Dermis blood vessel endothelial cell (primary cell): ENCODE measurements at places on chromosomes 16 and 17. TPM values are rescaled to one million over a fixed set of nuclear protein-coding genes. Genes with fewer than 3 reads are reported as not detected.

PMM2 gene
- total RNA-seq: 26.2 and 34.6 TPM in 2 replicates

BOLA2B gene
- 57.5 and 245 TPM in 2 replicates for total RNA-seq

TTYH2 gene
- total RNA-seq: 0.70 and 2.2 TPM in 2 replicates

KIF18B gene
- 1.4 and 7.3 TPM in 2 replicates for total RNA-seq

CD300A gene
- total RNA-seq: not detected in 2 replicates

PRSS21 gene
- total RNA-seq: 1.0 and 2.1 TPM in 2 replicates

MRTFB gene
- 19.1 and 20.8 TPM in 2 replicates for total RNA-seq

MSRB1 gene
- 6.6 and 8.1 TPM in 2 replicates for total RNA-seq

CPNE7 gene
- total RNA-seq: 0.85 and 2.6 TPM in 2 replicates

CLDN9 gene
- total RNA-seq: not detected in 2 replicates

NOD2 gene
- 0.51 and 1.6 TPM in 2 replicates for total RNA-seq

HLF gene
- total RNA-seq: 0.05 TPM in 1 of 2 replicates, not detected in the other

PPP1R1B gene
- not detected in 2 replicates for total RNA-seq

CDRT15L2 gene
- not detected in 2 replicates for total RNA-seq

PERCC1 gene
- total RNA-seq: not detected in 2 replicates

LITAF gene
- 3.6 and 5.6 TPM in 2 replicates for total RNA-seq

TLCD1 gene
- total RNA-seq: 0.85 and 0.93 TPM in 2 replicates

RNF135 gene
- total RNA-seq: 4.1 and 5.6 TPM in 2 replicates

C17orf100 gene
- 0.42 and 0.85 TPM in 2 replicates for total RNA-seq

C1QTNF1 gene
- 14.6 and 16.9 TPM in 2 replicates for total RNA-seq

NPTX1 gene
- total RNA-seq: under 0.01 and 0.23 TPM in 2 replicates

SSTR5 gene
- 0.17 and 1.1 TPM in 2 replicates for total RNA-seq

DPEP3 gene
- total RNA-seq: not detected in 2 replicates

MT1F gene
- 0.34 and 0.93 TPM in 2 replicates for total RNA-seq

TMIGD1 gene
- not detected in 2 replicates for total RNA-seq

SERPINF2 gene
- total RNA-seq: 0.05 and 0.17 TPM in 2 replicates

P2RX5 gene
- 0.23 and 0.51 TPM in 2 replicates for total RNA-seq

TBX6 gene
- 0.17 and 0.23 TPM in 2 replicates for total RNA-seq

MARVELD3 gene
- total RNA-seq: not detected in 2 replicates

TMEM186 gene
- total RNA-seq: 6.1 and 9.0 TPM in 2 replicates

RNF157 gene
- total RNA-seq: 0.34 and 0.74 TPM in 2 replicates

SHISA9 gene
- 0.17 and 0.19 TPM in 2 replicates for total RNA-seq

ATP2A3 gene
- total RNA-seq: 0.23 TPM in 1 of 2 replicates, not detected in the other

NPIPA2 gene
- total RNA-seq: 0.17 and 0.28 TPM in 2 replicates

GAST gene
- not detected in 2 replicates for total RNA-seq

STX1B gene
- total RNA-seq: 0.51 and 0.70 TPM in 2 replicates

PTX4 gene
- total RNA-seq: 0.09 TPM in 1 of 2 replicates, not detected in the other

CLDN7 gene
- 2.4 and 5.3 TPM in 2 replicates for total RNA-seq

KCNAB3 gene
- total RNA-seq: 0.05 and 0.68 TPM in 2 replicates

TK2 gene
- 41.0 and 46.5 TPM in 2 replicates for total RNA-seq

CSNK2A2 gene
- total RNA-seq: 47.5 and 97.2 TPM in 2 replicates

SLC5A2 gene
- not detected in 2 replicates for total RNA-seq

TTC19 gene
- total RNA-seq: 73.8 and 78.8 TPM in 2 replicates

SLC38A8 gene
- not detected in 2 replicates for total RNA-seq

TBC1D3B gene
- total RNA-seq: 0.85 and 1.6 TPM in 2 replicates

ATF7IP2 gene
- total RNA-seq: 9.2 and 17.9 TPM in 2 replicates

MYH13 gene
- not detected in 2 replicates for total RNA-seq

VAC14 gene
- total RNA-seq: 20.6 and 40.4 TPM in 2 replicates

OTOP2 gene
- total RNA-seq: not detected in 2 replicates

ASPHD1 gene
- total RNA-seq: 0.47 TPM in 1 of 2 replicates, not detected in the other

TEX19 gene
- 0.05 TPM in 1 of 2 replicates, not detected in the other for total RNA-seq

KRT24 gene
- not detected in 2 replicates for total RNA-seq

CCL7 gene
- 0.23 TPM in 1 of 2 replicates, not detected in the other for total RNA-seq

ALOX15B gene
- total RNA-seq: not detected in 2 replicates

KCNH4 gene
- under 0.01 and 0.05 TPM in 2 replicates for total RNA-seq

GNPTG gene
- total RNA-seq: 40.3 and 49.9 TPM in 2 replicates
